Activated naive CD8-positive, alpha-beta T cell treated with anti-CD3 and anti-CD28 coated beads, Interleukin-2, amount 50 U/mL, for 24 hours (primary cell): ENCODE measurements at places on chromosomes 13 and 19.

DNA sequence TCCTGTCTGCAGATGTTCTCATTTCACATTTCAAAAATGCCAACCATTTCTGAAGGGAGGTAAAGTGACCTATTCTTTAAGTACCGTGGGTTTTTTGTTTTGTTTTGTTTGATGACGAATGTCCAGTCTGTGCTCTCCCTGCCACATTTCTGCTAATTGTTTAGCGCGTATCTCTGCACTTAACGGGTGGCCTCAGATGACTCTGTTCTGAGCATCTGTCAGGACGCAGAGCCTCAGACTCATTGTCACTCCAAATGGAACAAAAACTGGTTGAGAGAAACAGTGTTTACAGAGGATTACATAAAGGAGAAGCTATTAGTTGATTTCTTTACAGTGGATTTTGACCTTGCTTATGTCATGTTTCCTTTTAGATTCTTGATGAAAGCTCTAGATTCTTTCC lies 23.7 kb downstream of the TPP2 start:
- no peak for DNase-seq

DNA sequence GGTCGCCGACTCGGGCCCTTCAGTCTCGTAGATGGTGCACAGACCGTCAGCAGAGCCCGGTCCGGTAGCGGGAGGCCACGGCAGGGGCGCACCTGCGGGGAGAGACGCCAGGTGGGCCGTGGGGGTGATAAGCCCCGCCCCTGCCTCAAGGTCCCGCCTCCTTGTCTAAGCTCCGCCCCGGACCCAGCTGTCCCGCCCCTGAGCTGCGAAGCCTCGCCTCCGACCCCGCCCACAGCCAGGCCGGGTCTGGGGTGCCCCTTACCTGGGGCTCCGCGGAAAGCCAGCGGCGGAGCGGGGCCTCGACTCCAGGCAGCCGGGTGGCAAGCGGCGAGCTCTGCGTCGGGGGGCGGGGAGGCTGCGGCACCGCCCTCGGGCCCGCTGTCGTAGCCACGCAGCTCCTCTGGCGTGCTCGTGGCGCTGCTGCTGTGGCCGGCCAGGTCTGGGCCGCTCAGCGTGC lies 4.7 kb downstream of the PRR36 start:
- DNase-seq = peak; percentile 75

GRCh38 chr13:51125495-51126226 lies 14.6 kb upstream of the C13orf42 start:
- peak; percentile 48 for DNase-seq

DNA sequence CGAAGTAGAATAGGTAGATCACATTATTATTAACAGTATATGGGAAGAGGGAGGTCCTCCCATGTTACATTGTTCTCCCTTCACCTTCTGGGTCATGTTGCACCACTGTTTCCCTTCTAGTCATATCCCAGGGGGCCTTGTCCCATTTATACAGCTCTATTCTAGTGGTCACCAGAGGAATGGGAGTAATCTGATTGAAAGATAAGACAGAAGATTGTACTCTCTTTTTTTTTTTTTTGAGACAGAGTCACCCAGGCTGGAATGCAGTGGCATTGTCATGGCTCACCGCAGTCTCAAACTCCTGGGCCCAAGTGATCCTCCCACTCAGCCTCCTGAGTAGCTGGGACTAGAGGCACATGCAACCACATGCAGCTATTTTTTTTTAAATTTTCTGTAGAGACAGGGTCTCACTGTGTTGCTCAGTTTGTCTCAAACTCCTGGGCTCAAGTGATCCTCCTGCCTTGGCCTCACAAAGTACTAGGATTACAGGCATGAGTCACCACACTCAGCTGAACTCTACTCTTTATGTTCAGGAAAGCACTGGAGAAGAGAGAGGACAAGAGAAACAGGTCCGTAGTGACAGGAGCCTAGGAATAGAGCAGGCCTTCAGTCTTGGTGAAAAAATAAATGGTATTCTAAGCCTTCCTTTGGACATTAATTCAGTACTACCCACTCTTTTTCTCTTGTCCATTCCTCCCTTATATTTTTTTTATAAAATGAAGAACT lies 4.3 kb upstream of the ZNF529 start:
- no peak for DNase-seq

DNA sequence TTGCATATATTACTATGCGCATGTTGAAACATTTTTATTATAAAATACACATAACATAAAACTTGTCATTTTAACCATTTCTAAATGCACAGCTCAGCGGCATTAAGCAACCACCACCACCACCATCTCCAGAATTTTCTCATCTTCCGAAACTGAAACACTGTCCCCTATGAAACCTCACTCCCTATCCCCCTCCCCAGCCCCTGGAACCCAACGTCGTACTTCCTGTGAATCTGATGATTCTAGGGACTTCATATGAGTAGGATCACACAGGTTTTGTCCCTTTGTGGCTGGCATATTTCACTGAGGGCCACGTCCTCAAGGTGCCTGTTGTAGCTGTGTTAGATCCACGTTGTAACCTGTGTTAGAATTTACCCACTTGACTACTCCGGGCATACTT lies 716 bp upstream of the MAP2K2 start:
- no peak for DNase-seq

- no peak for DNase-seq
These were observed 60.6 kb downstream of the LHFPL6 start for GRCh38 chr13:39542361-39542760.

GRCh38 chr13:77911751-77912150 lies 6.9 kb downstream of the EDNRB start:
- no peak for DNase-seq

GRCh38 chr13:34011552-34012085 lies 193.7 kb downstream of the RFC3 start:
- DNase-seq = no peak

DNA sequence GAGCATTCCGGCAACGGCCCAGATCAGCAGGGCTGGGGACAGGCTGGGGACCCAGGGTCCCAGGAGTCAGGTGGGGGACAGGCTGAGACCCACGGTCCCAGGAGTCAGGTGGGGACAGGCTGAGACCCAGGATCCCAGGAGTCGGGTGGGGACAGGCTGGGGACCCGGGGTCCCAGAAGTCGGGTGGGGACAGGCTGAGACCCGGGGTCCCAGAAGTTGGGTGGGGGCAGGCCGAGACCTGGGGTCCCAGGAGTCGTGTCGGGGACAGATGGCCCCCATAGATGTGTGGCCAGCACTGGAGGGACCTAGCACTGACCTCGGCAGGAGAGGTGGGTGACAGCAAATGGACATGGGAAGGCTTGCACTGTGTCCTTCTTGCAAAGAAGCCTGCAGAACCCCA lies 39.7 kb upstream of the SOX1 start:
- no peak for DNase-seq

- no peak for DNase-seq
These were observed 43.1 kb downstream of the RASA3 start for GRCh38 chr13:114089341-114089740.

GRCh38 chr19:32540621-32541020 lies 40.4 kb upstream of the PDCD5 start:
- DNase-seq = no peak

GRCh38 chr19:33665776-33666595 lies 44.2 kb downstream of the CHST8 start:
- no peak for DNase-seq

DNA sequence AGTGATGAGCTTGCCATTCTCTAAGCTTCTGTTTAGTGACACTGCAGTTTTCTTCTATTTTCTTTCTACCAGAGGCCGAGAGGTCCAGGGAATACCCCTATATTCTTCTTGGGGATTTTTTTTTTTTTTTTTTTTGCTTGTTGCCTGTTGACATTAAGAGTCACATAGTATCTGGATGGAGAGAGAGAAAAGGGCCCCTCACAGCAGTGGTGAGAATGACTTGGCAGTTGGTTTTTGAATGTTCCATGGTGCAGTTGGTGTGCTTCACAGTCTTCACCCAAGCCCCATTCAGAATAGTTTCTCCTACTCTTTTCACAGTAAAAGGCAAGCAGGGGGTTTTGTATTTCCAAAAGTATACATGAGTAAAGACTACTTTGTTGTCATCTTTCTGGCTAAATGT lies 577.9 kb downstream of the LMO7 start:
- no peak for DNase-seq

DNA sequence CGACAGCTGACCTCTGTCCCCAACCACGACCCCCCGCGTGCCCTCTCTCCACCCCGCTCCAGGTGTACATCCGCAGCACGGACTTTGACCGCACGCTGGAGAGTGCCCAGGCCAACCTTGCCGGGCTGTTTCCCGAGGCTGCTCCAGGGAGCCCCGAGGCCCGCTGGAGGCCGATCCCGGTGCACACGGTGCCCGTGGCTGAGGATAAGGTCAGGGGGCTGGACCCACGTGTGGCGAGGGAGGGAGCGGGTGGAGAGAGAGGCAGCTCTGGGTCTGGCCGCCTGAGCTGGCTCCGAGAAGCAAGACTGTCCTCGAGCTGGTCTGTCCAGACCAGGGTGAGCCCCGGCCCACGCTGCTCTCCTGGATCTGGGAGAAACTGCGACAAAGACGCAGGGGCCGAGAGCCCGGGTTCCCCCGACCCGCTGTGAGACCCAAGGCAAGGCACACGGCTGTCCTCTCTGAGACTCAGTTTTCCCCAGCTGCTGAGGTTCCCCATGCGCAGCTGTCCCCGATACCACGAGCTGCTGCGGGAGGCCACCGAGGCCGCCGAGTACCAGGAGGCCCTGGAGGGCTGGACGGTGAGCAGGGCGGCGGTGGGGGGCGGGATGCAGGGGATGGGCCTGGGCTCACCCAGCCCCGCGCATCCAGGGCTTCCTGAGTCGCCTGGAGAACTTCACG lies 1.5 kb downstream of the ACP4 start:
- no peak for DNase-seq

GRCh38 chr19:38792250-38793111 lies 3.5 kb downstream of the LGALS7B start:
- peak; percentile 60 for DNase-seq

DNA sequence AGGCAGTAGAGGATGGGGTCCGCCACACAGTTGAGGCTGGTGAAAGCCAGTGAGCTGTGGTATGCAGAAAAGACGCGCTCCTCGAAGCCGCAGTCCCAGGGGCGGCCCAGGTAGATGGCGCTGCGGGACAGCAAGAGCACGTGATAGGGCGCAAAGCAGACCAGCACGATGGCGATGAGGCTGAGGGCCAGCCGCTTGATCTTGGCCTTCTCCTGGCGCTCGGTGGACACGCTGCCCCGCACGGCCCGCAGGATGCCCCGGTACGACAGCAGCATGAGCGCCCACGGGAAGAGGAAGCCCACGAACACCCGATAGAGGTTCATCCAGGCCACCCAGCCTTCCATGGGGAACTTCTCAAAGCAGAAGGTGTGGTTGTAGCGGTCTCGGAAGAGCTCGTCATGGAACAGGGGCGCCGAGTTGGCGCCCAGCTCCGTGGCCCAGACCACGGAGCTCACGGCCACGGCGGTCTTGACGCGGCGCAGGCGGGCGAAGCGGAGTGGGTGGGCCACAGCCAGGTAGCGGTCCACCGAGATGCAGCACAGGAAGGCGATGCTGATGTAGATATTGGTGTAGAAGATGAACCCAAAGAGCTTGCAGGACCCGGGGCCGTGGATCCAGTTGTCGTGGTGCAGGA lies 6.5 kb upstream of the OPA3 start:
- peak; percentile 53 for DNase-seq

GRCh38 chr13:40576369-40576768 lies 90.1 kb downstream of the FOXO1 start:
- no peak for DNase-seq

DNA sequence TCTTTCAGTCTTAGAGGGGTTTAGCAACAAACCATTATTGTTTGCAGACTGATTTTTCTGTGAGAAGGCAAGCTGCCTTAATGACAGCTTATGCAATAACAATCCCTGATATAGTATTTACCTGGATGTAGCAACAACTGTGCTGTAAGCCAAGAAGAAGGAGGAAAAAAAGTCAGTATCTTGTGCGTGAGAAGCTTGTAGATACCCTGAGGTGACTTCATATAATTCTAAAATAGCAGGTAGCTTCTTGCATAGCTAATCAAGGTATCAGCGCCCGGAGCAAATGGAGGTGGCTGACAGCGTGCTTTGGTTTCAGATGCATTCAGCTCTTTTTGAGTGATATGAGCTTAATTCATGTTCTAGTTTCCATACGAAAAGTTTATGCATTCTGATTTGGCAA lies 309.8 kb downstream of the KLF5 start:
- DNase-seq = no peak

GRCh38 chr19:50340331-50340730 lies 11.2 kb upstream of the KCNC3 start:
- no peak for DNase-seq

DNA sequence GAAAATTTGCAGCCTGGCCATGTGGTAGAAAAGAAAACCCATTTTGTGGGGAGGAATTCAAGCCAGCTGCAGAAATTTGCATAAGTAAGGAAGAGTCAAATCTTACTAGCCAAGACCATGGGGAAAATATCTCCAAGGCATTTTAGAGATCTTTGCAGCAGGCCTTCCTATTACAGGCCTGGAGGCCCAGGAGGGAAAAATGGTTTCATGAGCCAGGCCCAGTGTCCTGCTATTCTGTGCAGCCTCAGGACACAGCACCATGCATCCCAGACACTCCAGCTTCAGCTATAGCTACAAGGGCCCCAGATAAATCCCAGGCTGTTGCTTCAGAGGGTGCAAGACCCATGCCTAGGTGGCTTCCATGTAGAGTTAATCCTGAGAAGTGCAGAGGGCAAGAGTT lies 1590.1 kb upstream of the PRR20A start:
- DNase-seq = no peak

DNA sequence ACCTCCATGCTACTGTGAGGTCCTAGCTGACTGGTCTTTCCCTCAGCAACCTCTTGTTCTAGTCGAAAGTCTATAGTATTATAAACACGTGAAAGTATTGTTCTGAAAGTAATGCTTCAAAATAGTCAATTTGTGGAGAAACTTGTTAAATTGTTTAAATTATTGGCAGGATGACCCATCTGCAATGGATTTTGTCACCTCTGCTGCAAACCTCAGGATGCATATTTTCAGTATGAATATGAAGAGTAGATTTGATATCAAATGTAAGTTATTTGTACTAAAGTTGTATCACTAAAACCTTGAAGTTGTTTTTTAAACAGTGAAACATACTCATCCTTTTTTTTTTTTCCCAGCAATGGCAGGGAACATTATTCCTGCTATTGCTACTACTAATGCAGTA lies 25.9 kb downstream of the UBA2 start:
- no peak for DNase-seq
